HT-29 (cell line): ENCODE measurements at places on chromosomes 6 and 20. TPM values are rescaled to one million over a fixed set of nuclear protein-coding genes. Genes with fewer than 3 reads are reported as not detected.

GRCh38 chr6:11374036-11375010 is 141.9 kb upstream of the NEDD9 start:
- DNase-seq = no peak

DNA sequence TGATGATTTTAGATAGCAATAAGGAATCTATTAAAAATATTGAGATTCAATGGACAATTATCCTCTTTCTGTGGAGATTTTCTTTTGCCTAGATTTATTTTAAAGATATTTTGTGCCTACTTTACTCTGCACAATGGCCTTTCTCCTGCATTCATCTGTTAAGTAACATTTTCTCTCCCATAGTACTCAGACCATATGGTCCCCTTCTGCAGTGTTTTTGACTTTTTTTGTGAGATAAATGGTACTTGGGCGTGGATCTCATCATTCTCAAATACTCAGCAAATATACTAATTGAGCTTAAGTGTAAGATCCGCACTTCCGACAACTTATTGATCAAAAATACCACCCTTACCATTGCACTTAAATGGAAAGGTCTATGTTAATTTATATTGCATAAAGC is 55.8 kb downstream of the PHACTR1 start:
- no peak for DNase-seq

DNA sequence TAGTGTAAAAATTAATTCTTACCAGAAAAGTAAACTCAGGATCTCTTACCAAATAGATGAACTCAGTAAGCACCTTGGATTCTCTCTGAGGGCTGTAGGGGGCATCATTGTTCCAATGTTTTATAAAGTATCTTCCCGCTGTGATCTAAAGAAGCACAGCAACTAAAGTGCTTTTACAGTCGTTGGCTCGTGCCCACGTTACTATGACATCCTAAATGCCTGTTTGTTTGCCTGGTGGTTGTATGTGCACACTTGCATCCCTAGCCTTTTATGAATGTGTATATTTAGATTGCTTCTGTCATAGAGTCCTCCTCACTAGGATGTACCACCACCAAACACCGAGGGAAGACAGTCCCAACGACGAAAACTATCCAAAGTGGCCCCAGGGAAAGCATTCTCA is 34.5 kb downstream of the SLX4IP start:
- DNase-seq = peak; percentile 52

DNA sequence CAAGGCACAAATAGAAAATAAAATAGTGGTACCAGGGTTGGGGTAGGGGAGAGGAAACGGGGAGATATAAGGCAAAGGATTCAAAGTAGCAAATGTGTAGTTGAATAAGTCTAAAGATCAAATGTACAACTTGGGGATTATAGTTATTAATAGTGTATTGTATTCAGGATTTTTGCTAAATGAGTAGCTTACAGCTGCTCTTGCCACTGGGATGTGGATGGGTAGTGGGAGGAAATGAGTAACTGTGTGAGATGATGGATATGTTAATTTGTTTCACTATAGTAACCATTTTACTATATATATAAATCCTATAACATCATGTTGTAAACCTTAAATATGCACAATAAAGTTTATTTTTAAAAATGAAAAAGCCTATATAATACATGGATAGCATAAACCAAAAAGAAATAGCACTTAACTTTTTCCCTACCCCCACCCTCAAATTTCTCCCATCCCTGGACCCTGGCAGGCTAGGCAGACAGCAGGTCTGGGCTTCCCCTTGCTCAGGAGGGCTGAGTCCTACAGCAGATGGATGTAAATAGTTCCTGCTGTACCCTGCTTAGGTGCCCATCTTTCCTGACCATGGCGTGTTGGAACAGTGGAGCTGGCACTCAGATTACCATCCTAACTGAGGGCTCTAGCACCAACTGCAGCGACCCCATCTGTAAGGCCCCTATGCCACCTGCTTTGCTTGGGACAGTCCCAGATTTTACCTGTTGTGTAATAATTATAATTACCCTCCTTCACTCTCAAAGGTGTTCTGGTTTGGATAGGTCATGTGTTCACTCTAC is 28.6 kb upstream of the PBOV1 start:
- DNase-seq = no peak

DNA sequence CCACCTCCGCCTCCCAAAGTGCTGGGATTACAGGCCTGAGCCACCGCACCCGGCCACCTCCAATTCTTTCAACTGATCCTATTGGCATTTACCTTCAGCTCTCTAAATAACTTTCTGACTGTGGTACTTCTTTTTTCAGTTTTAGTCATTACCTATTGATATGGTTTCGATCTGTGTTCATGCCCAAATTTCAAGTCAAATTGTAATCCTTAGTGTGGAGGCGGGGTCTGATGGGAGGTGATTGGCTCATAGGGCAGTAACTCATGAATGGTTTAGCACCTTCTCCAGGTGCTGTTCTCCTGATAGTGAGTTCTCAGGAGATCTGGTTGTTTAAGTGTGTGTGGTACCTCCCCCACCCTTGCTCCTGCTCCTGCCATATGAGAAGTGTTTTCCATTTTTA is 140.9 kb downstream of the LPA start:
- DNase-seq = no peak

The FAM217A gene
- total RNA-seq = not detected in 2 replicates

DNA sequence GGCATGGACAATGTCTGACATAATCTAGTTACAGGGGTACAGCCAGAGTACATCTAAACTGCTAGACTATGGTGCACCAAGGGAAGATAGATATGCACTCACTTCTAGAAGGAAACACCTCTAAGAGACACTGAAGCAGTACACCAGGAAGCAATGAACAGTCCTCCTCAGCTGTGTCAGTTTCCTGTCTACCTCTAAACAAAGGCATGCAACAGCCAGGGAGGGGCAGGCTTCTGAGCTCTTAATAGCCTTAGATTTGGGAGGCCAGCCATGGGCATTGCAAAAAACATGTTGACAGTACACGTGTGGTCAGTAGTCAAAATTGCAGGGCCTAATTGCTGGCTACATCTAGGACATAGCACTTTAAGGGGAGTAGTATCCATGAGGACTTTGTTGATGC is 21.4 kb downstream of the CRYBG1 start:
- DNase-seq = peak; percentile 58

The CNR1 gene
- not detected in 2 replicates for total RNA-seq

The SLC25A27 gene
- 4.6 and 5.8 TPM in 2 replicates for total RNA-seq

DNA sequence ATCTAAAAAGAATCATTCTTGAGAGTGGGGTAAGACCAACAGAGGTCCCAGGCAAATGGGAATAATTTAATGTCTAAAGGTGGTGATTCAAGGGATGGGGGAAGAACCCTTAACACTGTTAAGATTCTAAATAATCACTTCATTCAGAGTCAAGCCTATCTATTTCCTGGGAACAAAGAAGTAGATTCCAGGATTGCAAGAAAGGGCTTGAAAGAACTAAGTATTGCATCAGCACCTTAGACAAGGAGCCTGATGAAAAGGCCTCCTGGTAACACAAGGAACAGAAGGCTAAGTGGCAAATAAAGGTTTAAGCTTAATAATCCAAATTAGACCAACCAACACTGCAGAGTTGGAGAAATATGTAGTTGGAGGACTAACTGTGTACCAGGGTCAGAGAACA is 620.7 kb upstream of the BTBD3 start:
- no peak for DNase-seq

- DNase-seq = no peak
These were observed 7.6 kb upstream of the BTN2A2 start for GRCh38 chr6:26375270-26375669.

DNA sequence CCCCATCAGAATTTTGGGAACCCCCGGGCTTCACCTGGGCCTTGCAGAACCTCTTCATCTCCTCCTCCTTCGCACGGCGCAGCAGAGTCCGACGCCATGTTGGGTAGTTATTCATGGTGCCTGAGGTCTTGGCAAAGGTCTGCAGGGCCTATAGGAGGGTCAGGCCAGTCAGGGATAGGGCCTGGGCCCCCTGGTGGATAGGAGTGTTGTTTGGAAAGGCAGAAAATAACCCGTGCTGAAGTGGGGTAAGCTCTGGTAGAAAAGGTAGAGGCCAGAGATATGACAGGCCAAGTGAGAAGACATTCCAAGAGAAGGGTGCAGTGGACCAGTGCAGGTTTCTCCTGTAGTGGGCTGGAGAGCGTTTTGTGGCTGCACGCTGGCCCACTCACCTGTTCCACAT is 4.9 kb downstream of the SMPD2 start:
- DNase-seq = no peak

DNA sequence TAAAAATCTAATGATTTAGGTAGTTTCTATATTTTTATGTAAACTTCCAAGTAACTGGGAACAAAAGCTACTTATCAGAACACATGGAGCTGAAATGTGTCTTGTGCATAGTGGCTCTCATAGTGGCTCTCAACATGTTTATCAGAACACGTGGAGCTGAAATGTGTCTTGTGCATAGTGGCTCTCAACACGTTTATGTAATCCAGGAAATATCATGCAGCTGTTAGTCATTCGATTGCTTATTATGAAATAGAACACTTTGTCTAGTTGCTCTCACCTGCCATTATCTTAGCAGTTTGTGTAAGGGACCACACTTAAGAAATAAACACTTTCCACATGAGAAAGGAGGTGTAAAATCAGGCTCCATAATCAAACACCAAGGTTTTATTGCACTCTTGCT is 119.2 kb upstream of the ASCC3 start:
- DNase-seq = no peak

DNA sequence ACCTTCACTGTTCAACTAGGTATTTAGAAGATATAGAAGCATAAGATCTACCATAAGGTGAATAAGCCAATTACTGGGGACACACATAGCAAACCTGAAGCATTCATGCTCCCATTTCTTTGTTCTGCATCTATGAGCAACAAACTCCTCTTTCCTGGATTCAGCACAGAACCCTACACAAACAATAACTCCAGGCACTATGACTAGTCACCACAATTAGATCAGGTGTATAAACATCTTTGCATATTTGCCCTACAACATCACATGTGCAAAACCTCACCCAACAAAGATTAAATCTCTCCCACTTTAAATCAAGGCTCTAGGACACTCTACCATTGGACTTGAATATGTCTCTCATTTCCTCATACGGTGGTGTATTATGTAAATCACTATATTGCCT is 652.3 kb downstream of the EPHA7 start:
- no peak for DNase-seq

DNA sequence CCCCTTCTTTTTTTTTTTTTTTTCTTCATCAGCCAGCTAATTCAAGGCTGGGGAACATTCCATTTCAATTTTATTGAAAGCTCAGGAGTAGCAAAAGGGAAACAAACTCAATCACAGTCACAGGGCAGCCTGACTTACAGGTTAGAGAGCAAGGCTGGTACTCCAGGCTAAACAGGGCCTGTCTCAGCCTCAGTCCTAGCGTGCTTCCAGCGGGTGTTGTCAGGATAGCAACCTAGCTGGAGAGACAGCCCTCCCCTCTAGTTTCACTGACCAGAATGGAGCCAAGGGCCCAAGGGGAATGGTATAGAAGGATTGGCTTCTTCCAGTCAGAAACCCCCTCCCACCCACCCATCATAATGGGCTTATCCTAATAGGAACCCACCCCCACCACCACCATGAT is 132.9 kb downstream of the PXDC1 start:
- DNase-seq = peak; percentile 60

GRCh38 chr6:33880766-33881165 is 77.0 kb upstream of the MLN start:
- no peak for DNase-seq

The CFAP61 gene
- not detected in 2 replicates for total RNA-seq

GRCh38 chr20:44400970-44401769 is 45.7 kb downstream of the HNF4A start:
- peak; percentile 50 for DNase-seq

DNA sequence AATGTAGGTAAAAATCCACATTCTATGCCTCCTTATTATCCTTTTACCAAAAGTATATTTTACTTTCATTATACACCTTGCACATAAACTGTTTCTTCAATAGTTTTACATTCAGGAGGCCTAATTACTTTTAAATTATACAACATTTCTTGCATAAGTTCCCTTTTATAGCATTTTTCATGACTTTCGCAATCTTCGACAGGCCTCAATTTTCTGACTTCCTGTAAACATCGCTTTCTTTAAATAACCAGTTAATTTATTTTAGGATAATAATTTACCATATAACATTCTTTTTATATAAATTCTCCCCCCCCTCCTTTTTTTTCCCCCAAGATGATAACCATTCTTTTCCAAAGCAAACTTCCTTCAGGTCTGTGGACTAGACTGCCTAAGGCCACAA is 9.2 kb downstream of the SLC35A1 start:
- DNase-seq = no peak

DNA sequence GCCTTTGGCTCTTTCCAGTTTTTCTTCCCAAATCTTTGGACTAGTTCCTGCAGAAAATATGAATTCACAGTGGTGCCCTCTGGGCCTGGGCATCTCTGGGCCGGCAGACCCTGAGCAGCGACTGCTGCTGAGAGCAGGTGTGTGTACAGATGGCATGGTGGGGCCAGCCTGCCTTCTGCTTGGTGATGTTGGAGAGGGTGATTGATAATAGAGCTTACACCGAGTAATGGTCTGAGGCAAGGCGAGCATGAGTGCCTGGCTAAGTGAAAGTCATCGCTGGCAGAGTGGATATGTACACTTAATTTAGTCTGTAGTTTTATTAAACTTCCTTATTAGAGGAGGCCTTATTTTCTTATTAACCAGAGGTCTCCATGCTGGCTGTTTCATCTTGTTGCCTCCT is 156.9 kb downstream of the CDKAL1 start:
- DNase-seq = no peak

The IL17F gene
- total RNA-seq = not detected in 2 replicates

DNA sequence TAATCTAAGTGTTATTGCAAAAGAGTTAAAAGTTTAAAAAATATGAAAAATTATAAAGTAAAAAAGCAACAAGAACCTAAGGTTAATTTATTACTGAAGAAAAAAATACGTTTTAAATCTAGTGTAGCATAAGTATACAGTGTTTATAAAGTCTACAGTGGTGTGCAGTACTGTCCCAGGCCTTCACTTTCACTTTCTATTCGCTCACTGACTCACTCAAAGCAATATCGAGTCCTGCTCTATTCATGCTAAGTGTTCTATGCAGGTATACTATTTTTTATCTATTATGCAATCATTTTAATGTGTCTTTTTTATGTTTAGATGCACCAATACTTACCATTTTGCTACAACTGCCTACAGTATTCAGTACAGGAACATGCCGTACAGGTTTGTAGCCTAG is 113.0 kb downstream of the MANEA start:
- DNase-seq = no peak

The NUS1 gene
- total RNA-seq = 8.6 TPM in 2 replicates

The SNAP25 gene
- not detected in 2 replicates for total RNA-seq
